ENCODE measurements at places on chromosomes 2 and 18. TPM values are rescaled to one million over a fixed set of nuclear protein-coding genes. Genes with fewer than 3 reads are reported as not detected.
A peak's percentile ranks its signal among the peaks of the same experiment; 100 is the strongest.

- DNase-seq, result no peak
Observed at GRCh38 chr18:48733643-48734253, 194.9 kb downstream of the CTIF start.

- DNase-seq, result no peak
Observed at GRCh38 chr2:176268976-176269318, 295 bp upstream of the MTX2 start.

Gene ST6GAL2
- total RNA-seq, result not detected

- DNase-seq, result no peak
Observed at GRCh38 chr2:217444932-217445331, 557.9 kb downstream of the TNS1 start.

GRCh38 chr2:218375212-218375611 is 6.9 kb upstream of the SLC11A1 start:
- no peak for DNase-seq

DNA sequence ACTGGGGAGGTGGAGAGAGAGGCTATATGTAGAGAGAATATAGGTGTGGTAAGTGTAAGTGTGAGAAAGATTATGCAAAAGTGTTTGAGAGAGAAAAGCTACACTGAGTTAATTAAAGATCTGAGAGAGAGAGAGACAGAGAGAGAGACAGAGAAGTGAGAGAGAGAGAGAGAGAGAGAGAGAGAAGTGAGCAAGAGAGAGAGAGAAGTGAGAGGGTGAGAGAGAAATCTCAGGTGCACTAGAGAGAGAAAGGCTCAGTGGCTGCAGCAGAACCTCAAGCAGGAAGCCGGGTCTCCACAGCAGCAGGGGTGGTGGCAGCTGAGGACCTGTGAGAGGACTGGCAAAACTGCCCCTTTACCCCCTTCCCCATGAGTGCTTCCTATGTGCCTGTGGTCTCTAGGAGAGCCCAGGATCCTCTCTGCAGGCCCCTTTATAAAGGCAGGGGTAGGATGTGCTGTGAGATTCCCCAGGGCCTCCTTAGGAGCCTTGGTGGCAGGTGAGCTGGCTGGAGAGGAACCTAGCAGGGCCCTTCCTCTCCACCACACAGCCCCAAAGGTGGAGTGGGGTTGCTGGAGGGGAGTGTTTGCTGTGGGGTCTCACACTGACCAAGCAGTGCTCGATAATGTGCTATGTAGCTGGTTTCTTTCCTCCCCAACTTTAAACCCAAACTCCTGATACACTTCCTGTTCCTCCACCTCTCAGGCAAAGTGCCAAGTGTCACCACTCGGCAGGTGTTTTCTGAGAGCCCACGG is 52.6 kb downstream of the SLC4A5 start:
- peak; percentile 67 for DNase-seq

DNA sequence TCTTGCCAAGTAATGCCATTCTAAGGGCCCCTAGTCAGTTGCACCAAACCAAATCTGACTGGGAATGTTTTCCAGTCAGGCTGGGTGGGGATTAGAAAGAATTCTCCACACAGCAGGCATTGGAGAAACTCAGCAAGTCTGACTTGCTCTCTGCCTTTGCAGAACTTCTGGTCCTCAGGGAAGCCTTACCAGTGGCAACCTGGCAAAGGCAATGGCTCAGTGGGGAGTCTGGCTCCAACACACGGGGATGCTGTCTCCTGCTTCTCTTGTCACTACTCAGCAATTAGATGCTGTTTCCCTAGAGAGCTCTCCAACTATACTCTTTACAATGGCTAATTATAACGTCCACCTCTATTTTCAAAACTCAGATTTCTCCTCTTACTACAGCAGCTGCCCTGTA is 810.7 kb downstream of the LRRTM4 start:
- DNase-seq, result no peak

DNA sequence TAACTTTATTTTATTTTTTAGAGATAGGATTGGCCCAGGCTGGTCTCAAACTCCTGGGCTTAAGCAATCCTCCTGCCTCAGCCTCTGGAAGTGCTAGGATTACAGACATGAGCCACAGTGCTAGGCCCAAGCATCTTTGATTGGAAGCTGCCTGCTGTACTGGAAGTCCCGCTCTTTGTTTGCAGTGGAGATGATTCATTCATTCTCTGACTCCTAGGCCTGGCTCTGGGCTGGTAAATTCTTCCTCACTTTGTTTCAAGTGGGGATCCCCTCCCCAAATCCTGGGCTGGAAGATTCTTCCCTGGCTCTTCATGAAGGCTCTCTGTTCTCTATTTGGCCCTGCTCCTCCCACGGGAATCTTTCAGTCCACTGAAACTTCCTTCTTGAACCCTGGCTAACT is 81.9 kb downstream of the NEURL3 start:
- no peak for DNase-seq

Gene BCL2
- 144 TPM for total RNA-seq

DNA sequence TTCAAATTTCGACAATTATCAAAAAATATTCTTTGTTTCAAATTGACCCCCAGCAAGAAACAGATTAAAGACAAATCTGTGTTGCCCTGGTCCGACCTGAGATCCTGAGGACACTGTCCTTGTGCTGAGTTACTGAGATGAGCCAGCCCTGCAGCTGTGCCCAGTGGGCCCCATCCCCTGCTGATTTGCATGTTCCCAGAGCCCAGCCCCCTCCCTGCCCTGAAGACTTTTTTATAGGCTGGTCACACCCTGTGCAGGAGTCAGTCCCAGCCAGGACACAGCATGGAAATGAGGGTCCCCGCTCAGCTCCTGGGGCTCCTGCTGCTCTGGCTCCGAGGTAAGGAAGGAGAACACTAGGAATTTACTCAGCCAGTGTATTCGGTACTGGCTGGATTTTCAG is 31.4 kb upstream of the ZNG1B start:
- DNase-seq, result peak; percentile 53

Gene SRD5A2
- not detected for total RNA-seq

GRCh38 chr2:72887740-72888437 is 681 bp downstream of the SPR start:
- DNase-seq, result peak; percentile 57

Gene ATG9A
- 65.5 TPM for total RNA-seq

Gene ASPRV1
- total RNA-seq, result 1.1 TPM

DNA sequence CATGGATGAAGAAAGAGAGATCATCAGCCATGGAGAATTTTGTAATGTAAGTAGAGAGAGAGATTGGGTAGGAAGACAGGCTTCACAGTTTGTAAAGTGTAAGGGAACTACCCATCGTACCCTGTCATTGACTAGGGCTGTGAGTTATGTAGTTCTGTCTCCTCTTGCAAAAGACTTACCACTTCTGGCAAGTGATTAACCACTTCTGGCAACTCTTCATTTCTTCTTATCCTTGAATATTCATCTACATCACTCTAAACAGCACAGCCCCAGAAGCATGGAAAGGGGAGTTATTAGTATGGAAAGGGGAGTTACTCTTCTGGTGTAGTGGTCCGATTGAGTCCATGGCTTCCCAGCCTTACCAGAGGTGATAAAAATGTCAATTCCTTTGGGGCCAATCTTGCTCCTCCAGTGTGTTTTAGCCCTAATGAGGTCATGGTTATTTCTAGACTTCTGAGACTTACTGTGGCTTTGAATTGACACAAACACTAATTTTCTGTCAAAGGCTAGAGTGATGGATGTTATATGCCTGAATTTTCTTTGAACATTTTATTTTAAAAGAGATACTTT is 52.0 kb downstream of the STAT1 start:
- DNase-seq, result no peak

Gene GPBAR1
- 0.81 TPM for total RNA-seq

DNA sequence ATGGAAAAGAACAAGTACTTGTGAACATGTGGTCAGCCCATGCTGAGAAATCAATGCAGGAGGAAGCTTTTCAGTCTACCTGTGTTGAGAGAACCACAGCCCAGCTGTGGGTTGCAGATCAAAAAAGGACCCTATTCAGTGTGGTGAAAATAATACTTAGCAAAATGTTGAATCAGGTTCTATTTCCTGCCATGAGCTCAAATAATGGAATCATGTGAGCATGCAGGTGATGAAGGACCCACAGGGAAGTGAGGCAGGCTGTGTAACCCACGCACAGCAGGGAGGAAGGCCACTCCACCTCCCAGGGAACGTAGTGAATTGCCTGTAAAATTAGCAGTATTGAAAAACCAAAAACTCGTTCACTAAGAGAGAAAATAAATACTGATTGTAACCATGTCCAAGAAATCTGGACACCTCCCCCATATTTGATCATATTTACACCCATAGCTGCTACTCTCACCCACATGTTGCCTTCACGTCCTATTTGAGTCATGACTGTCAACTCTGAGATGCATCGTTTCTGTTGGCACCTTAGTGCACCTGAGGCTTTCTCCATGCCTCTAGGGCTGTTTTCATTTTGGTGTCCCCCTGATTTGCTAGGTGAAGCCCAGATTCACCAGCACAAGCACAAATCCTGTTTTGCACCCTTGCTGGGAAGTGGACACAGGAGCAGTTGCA is 20.5 kb upstream of the BCL2L11 start:
- no peak for DNase-seq

DNA sequence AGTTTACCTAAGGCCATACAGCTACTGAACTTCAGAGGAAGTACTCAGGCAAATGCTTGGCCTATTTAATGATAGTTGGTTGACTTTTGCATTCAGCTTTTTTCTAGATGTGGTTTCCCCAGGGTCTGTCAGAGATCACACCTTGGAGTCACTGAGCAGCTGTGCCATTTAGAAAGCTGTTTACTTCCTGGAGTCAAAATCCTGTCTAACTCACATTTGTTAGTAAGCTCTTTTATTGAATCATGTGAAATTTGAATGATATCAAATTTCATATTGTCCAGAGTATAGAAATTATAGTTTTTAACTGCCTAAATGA is 7.6 kb upstream of the TRIB2 start:
- DNase-seq, result no peak

DNA sequence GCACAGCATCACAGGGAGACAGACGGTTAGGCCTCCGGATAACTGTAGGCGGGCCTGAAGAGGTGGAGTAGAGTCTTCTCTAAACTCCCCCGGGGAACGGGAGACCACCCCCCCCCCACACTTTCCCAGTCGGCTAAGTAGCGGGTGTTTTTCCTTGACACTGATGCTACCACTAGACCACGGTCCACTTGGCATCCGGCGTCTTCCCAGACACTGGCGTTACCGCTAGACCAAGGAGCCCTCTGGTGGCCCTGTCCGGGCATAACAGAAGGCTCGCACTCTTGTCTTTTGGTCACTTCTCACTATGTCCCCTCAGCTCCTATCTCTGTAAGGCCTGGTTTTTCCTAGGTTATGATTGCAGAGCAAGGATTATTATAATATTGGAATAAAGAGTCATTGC is 25.7 kb upstream of the NCL start:
- no peak for DNase-seq

Gene PAX8
- 0.64 TPM for total RNA-seq

Gene DSEL
- total RNA-seq, result 0.37 TPM

GRCh38 chr2:95026471-95027368 is 1.2 kb downstream of the MAL start:
- no peak for DNase-seq

DNA sequence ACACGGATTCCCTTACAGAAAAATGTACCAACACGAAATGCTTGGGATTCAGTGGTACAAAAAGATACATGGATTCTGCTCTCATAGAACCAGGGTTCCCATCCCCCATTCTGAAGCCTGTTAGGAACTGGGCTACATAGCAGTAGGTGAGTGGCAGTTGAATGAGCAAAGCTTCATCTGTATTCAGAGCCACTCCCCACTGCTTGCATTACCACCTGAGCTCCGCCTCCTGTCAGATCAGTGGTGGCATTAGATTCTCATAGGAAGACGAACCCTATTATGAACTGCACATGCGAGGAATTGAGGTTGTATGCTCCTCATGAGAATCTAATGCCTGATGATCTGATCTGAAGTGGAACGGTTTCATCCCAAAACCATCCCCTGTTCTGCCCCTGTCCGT is 246.4 kb downstream of the DYM start:
- DNase-seq, result no peak

GRCh38 chr18:34911661-34912384 is 129.4 kb upstream of the MAPRE2 start:
- no peak for DNase-seq

- DNase-seq, result no peak
Observed at GRCh38 chr2:102000012-102000411, 8.3 kb downstream of the IL1R2 start.

DNA sequence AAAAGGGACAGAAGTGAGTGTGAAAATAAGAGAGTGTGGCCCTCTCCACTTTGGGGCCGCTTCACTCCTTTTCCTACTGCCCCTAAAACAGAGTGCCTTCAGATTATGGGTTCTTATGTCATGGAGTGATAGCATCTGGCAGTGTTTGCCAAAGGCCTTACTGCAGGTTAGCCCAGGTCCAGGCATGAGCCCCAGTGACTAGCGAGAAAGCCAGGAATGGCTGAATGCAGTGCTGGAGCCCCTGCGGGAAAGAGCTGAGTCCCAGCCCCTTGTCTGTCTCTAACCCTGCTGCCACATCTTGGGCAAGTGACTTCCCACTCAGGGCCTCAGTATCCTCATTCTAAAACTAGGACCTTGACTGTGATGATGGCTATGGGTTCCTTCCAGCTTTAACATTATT is 6.0 kb downstream of the IGFBP5 start:
- no peak for DNase-seq

DNA sequence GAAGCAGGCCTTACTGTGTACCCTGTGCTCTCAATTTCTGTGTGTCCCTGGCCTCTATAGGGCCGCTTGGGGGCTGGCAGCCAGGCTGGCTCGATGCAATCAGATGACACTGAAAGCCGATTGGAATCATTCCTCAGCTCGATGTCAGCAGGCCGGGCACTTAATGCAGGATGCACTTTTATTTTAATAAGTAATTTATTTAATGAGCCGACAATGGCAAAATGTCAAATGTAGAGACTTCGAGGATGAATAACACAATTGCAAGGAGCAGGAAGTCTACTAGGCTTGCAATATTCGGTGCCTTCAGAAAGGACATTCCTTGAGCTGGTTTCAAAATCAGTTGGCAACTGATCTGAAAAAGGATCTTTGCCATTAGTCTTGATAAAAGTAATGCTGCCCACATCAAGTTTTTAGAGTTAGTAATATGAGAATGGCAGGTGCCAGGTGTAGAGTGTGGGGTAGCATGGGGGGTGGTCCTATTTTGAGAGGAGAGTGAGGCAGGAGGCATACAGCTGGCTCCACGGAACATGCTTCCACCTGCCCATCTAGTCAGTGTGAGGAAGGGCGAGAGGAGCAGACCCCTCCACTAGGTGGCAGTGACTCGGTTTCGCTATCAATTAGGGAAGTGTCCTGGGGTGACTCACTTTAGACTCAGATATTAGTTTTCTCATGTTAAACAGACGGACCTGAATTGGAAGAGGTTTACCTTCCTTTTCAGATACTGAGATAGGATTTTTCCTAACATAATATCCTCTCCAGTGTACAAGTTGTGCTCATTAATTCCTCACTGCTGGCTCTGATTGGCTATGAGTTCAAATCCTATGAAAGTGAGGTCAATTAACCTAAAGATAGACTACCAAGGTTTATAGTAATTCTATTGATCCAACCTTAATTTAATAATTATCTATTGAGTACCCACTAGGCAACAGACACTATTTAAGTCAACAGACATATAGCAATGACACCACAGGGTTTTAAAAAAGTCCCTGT is 80.9 kb downstream of the NABP1 start:
- peak; percentile 73 for DNase-seq

Gene KRTCAP3
- 16.5 TPM for total RNA-seq

- DNase-seq, result no peak
Observed at GRCh38 chr2:212448698-212449097, 89.9 kb downstream of the ERBB4 start.

Data from B cell (primary cell).